AML-193 (cell line): ENCODE measurements at places on chromosomes 7 and 10.

GRCh38 chr7:2120841-2121830 lies 111.6 kb downstream of the MAD1L1 start:
- no peak for DNase-seq

GRCh38 chr10:80194373-80195045 lies 10.8 kb downstream of the ANXA11 start:
- DNase-seq, result no peak

- no peak for DNase-seq
Observed at GRCh38 chr7:106223156-106223555, 61.6 kb downstream of the NAMPT start.

DNA sequence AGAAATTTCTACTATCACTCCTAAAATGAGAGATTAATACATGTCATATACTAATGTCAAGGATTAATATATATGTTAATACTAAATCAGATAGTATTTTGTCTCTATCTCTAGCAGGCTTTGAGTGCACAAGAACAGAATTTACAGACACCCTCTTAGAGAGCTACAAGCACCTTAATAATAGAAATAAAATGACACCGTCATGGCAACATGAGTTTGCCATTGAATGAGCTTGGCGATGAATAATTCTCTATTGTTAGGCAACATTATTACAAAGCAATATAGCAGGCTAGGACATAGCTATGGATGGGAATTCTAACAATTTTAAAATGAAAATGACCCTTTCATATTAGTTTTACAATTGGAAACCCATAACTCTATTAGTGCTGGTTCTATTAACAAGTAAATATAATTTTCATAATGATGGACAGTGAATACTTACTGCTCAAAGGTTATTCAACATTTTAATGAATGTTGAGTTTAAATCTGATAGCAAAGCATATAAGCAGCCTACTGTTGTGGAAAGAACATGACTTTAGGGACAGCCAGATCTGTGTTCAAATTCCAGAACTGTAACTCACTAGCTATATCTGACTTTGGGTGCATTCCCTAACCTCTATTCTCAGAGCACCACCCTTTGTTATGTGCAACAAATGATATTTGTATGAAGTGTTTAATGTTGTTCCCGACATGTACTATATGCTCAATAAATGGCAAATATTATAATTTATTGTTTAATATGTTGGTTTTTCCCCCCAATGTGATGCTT lies 184.5 kb upstream of the DKK1 start:
- DNase-seq, result no peak

- DNase-seq, result no peak
Observed at GRCh38 chr10:17453373-17454091, 863 bp downstream of the ST8SIA6 start.
